Right lung (tissue), 10 donors: ENCODE measurements at places on chromosomes 6 and 20. TPM values are rescaled to one million over a fixed set of nuclear protein-coding genes. Genes with fewer than 3 reads are reported as not detected.

- no peak for DNase-seq
Observed at GRCh38 chr6:140487586-140487985, 1113.1 kb upstream of the CITED2 start.

DNA sequence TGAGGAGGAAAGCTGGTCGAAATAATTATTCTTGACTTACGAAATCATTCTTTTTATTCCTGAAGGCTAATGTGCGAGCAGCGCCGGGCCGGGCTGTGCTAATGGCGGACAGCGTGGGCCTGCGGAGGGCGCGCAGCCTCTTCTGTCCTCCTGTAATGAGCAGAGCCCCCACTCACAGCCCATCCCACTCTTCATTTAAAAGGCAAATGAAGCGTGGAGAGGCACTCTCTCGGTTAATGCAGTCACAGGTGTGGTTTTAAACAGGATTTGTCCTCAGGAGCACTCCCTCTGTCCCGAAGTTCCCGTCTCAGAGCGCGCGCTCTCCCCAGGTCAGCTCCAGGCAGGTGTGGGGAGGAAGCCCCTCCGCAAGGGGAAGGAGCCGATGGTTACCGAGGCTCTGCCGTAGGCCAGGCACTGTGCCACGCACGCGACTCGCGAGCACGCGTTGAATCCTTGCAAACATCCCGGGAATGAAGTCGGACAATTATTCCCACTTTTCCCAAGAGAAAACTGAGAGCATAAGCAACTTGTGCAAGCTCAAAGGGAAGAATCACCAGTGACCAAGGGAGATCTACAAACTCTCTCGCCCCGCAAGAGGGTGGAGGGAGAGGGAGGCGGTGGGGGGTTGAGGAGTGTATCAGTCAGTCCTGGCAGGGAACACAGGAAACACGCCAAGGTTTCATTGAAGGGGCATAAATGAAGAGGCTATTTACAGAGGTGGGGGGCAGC is 35.5 kb upstream of the ZFAND3 start:
- peak; percentile 32 for DNase-seq

GRCh38 chr6:107077710-107078109 is 37.6 kb downstream of the BEND3 start:
- no peak for DNase-seq

Gene TP53TG5
- polyA plus RNA-seq, result 1.5 TPM

DNA sequence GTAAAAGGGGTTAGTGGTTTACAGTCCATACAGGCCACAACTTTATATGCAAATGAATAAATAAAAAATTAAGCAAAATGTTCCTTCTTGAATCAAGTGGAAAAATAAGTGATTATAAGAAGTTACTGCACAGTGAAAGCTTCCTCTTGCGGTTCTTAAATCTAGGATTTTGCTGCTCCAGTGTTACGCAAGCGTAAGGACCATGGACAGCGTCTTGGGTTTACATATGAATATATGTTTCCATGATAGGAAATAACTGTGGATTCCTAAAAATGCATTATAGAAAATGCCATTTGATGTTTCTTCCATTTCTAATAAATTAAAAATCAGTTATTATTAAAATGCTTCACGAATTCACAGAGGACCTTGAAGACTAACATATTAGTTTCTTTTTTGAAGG is 176.6 kb upstream of the POU3F2 start:
- DNase-seq, result peak; percentile 33

DNA sequence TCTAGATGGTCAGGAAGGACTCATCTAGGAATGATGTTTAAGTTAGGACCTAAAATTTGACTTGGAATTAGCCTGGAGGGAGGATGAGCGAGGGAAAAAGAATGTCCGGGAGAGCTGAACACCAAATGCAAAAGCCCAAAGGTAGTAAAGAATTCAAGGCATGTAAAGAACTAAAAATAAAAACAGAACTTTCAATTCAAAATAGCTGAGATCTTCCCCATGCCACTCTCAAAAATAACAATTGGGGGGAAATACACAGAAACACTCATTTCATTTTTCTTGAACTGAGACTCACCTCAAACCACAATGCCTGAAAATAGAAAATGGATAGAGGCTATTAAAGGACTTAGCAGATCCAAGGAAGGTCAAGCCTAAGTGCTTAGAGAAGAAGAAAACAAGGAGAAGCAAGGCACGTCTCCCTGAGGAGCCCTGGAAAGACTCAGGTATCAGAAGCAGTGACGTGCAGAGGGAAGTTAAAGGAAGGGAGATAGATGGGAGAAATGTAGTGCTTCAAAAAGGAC is 10.4 kb downstream of the PXT1 start:
- DNase-seq, result no peak

Gene NHLRC1
- 2.6 TPM for polyA plus RNA-seq

DNA sequence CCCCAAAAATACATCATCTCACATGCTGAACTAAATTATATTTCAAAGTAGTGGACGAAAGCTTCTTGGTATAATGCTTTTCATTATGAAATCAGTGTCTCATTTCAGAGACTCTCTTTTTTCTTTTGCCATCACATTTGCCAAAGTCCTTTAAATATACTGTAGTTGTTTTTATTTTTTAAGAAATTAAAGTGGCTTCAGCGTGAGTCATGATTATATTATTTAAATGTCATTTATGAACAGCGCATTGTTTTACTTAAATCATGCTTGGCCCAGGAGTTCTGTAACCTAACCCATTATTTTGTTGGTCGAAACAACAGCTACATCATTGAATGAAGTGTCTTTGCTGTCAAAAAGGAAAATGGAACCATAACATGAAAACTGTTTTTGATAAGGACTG is 100.9 kb downstream of the CD109 start:
- DNase-seq, result no peak

GRCh38 chr6:7198833-7199800 is 91.4 kb downstream of the RREB1 start:
- DNase-seq, result no peak

DNA sequence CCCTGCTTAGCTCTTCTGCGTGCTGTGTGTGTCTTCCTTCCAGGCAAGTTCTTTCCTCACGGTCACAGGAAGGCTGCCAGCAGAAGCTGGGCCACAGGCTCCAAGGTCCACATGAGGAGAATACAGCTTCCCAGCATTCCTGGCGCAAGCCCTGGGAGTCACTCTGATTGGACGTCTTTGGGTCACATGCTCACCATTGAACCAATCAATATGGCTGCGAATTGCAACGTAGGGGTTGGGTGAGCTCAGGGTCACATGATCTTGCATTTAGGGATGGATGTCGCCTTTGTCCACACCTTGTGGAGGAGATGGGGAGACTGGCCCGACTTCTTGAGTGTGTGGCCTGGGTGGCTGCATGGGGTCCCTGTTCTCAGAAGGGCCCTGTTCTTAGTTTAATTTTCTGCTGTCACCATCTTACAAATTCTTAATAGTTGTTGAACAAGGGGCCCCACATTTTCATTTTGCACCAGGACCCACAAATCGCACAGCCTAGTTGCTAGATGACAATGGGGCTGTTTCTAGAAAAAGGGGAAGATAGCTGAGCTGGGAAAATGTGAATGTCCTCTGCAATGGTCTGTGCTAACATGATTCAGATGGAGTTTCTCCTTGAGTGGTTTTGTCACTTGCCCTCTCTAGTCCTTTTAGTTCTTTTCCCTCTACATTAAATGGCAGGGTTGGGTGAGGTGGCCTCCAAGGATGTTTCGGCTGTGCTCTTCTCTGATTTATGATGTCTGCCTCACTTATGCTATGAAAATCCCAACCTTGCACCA is 149.6 kb downstream of the CDH26 start:
- DNase-seq, result no peak

- DNase-seq, result no peak
Observed at GRCh38 chr6:88454658-88455057, 288.5 kb upstream of the CNR1 start.

- DNase-seq, result no peak
Observed at GRCh38 chr6:119312441-119312840, 37.1 kb downstream of the MAN1A1 start.

Gene RRAGD
- 2.4 TPM for polyA plus RNA-seq

Gene GPR63
- polyA plus RNA-seq, result 2.1 TPM
